ENCODE measurements at places on chromosomes 6 and 20. TPM values are rescaled to one million over a fixed set of nuclear protein-coding genes. Genes with fewer than 3 reads are reported as not detected.

DNA sequence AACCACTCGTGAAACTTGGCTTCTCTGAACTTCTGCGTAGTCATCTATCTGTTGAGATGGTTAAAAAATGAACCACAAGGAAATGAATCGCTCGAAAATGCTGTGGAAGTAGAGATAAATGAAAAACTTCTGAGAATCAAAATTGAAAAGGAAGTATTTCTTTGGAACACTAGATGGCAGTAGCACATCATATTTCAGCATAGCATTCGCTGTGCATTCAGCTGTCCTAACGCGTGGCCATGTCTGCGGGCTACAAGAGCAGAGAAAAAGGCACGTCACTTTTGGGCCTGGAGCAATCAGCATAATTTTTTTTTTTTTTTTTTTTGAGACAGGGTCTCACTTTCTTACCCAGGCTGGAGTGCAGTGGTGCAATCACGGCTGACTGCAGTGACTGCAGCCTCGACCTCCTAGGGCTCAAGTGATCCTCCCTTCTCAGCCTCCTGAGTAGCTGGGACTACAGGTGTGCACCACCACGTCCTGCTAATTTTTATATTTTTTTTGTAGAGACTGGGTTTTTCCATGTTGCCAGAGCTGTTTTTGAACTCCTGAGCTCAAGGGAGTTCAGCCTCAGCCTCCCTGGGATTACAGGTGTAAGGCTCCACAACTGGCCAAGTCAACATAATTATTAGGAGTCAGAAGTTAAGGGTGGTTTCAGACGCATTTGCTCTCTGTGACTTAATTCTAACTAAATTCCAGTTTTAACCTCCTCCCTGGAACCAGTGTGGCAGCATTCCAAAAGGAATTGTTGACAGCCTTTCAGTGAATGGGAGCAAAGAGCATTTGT, 8.8 kb upstream of the PERP start:
- peak; percentile 58 for DNase-seq

Gene MUC21
- total RNA-seq: not detected

- DNase-seq: peak; percentile 73
Measured at GRCh38 chr6:155177363-155177961, 86.4 kb upstream of the CLDN20 start.

DNA sequence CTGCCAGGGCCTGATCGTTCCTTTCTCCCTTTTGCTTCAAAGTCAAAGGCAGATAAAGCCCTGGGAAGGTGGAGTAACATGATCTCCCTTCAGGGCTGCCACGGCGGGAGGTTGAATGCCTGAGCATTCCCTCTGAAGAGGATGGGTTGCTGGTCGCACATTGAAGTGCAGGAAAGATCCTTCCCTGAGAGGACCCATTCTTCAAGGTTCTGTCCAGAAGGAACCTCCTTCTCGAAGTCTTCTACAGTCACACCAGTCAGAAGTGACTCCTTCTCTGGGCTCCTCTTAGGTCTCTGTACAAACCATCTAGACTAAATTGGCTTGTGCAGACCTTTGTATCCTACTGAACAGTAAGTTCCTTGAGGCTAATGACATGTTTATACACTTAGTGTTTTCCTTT, 192.6 kb upstream of the VGLL2 start:
- no peak for DNase-seq

- DNase-seq: no peak
Measured at GRCh38 chr20:9480066-9480465, 34.3 kb upstream of the LAMP5 start.

Gene GNL1
- 32.2 TPM for total RNA-seq

GRCh38 chr6:161073930-161074329, 82.4 kb downstream of the MAP3K4 start:
- no peak for DNase-seq

DNA sequence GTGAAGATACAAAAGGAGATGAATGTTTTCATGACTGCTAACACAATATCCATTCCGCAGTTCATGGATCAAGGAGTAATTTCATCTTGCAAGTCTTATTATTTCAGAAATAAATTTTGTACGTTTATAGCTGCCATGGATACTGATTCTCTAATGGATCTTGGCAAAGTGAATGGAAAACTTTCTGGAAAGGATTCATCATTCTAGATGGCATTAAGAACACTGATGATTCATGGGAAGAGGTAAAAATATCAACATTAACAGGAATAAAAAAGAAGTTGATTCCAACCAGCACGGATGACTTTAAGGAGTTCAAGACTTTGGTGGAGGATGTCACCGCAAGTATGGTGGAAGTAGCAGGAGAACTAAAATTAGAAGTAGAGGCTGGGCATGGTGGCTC, 2.8 kb downstream of the HUS1B start:
- no peak for DNase-seq

Gene PROKR2
- total RNA-seq: not detected

Gene ADGRB3
- under 0.01 TPM for total RNA-seq

Gene MUCL3
- 0.17 TPM for total RNA-seq

- DNase-seq: peak; percentile 76
Measured at GRCh38 chr20:53162251-53162835, 190.2 kb downstream of the TSHZ2 start.

DNA sequence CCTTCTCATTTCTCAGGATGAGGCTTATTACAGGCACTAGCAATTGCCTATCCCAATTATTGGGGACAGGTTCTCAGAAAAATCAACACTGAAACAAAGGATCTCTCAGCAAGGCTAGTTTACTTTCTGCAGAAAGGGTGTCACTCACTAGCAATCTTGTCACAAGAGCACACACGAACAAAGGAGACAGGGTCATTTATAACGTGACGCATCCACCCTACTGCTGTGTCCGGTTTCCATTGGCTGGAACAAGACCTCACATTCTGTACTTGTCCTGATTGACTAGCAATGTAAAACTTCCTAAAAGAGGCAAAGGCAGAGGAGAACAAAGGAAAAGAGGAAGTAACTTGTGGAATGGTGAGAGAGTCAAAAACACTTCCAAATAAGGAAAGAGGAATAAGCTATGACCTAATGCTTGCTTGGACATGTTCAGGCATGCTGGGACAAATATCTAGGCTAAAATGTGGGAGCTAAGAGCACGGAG, 160.2 kb upstream of the STXBP5 start:
- peak; percentile 24 for DNase-seq

Gene VGLL2
- total RNA-seq: 0.17 TPM

DNA sequence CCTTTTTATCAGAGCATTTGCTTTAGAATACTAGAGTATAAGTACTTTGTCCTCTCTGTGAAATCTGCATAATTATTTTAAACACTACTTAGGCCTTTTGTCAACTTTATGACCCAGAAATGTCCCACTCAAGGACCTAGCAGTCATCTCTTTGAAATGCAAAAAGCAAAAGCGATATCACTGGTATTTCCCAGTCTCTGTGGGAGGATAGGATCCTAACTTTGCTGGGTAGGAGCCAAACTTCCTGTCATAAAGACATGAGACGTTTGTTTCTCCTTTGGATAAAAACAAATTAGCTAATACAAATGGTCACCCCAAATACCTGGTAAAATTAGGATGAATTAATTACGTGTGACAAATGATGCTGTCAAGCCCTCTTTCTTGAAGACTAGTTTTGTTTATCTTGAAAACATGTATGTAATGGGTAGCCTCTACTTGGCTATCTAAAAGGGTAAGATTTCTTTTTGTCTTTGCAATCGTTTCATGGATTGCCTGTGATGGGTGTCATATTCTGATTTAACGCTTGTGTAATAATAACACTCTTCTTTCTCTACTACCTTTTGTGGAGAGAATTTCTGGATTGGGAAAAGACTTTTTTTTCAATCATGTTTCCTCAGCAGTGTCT, 36.2 kb downstream of the DCDC2 start:
- DNase-seq: peak; percentile 93

Gene NKAPL
- total RNA-seq: 0.15 TPM

Data from renal cortical epithelial cell (primary cell).